ACHN (cell line): ENCODE measurements at places on chromosomes 1 and 21.

DNA sequence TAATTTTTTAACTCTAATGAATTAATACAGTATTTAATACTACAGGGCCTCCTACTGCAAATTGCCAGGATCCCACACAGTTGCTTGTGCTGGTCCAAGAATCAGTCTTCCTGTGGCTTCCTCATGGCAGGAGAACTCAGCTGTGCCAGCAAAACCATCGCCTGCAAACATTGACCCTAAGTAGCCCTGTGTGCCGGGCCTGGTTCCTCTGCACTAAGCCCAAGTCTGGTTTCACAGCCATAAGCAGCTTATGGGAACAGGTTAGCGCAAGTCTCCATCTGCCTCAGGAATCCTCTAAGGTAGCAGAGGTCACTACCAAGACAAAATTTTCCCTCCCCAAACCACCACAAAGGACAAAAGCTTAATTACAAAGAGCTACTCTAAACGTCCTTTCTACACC is 216.6 kb downstream of the PLA2G4A start:
- DNase-seq = no peak

DNA sequence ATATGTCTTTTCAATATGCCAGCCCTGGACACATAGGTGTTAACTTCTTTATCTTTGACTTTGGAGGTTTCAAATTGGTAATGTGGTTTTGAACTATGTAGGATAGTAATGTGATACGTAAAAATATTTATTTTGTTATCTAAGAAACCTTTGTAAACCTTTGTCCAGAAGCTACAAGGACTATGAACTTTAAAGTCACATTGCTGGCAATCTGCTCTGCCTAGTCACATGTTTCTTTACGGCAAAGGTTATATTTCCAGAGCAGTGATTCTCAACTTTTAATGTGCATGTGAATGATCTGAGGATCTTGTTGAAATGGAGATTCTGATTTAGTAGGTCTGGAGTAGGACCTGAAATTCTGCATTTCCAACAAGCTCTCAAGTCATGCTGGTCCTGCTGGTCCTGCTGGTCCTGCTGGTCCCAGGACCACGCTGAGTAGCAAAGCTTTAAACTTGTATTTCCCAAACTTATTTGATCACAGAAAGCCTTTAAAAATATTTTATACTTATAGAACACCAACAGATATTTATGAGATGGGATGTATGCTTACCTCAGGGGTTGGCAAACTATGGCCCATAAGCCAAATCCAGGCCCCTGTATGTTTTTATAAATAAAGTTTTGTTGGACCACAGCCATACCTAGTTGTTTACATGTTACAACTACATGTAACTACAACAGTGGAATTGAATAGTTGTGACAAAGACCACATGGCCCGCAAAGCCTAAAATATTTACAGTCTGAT is 57.9 kb upstream of the QSOX1 start:
- no peak for DNase-seq

DNA sequence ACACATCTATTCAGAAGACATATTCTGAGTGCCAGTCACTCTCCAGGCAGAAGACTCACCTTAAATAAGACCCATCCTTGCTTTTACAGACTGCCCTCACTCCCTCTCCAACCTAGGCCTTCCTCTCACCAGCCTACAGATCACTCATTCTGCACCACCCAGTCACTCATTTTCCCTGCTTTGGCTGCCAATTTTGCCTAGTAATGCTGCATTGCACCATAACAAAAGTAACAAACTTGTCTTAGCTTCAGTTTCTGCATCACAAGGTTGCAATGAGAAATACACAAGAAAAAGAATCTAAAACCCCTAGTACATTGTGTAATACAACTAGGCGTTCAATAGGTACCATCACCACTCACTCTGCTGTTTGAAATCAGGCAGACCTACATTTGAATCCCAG is 292.4 kb downstream of the PLPP3 start:
- no peak for DNase-seq

DNA sequence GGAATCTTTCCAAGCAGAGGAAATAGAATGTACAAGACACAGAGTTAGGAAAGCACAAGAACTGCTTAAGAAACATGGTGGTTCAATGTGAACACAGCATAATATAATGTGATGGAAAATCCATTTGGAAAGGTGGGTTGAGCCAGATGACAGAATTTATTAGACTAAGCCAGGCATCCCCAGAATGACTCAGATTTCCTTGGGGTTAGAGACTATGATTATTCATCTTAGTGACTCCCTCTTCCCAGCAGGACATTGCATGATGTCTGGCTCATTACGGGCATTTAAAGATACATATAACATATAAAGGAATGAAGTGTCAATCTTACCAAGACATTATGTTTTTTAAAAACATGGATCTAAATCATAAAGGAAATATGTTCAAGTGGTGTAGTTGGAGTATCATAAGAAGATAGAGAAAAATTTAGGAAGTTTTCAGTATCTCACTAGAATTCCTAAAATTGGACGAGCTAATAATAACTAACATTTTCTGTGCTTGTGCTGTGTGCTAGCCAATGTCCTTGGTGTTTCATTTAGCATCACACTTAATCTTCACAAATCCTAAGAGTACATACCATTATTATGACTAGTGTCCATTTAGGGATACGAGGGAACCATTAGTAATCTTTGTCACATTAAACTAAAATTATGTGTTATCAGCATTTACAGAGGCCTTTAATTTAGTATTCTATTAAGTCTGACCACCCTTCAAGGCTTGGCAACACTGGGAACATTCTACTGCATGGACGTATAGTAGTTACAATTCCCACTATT is 41.0 kb upstream of the ST6GALNAC5 start:
- peak; percentile 3 for DNase-seq

- no peak for DNase-seq
Measured at GRCh38 chr1:180358649-180359048, 128.6 kb downstream of the LHX4 start.

DNA sequence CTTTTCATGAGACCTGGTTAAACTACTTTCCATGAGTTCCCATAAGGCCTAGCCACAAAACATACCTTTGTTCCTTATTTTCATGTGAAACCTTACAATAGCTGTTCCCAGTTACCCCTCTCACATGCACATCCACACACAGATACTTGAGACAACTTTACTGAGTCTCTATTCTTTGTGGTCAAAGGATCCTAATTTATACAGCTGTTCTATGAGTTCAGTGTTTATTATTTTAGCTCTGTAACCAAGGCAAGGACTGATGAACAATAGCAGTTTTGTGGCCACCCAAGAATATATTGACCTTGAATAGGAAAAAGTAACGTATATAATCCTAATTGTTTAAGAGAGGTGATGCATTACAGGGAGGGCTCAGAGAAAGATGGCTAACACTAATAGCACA is 160.5 kb upstream of the CACYBP start:
- no peak for DNase-seq

- peak; percentile 25 for DNase-seq
Measured at GRCh38 chr1:86741947-86742572, 37.7 kb downstream of the SH3GLB1 start.

DNA sequence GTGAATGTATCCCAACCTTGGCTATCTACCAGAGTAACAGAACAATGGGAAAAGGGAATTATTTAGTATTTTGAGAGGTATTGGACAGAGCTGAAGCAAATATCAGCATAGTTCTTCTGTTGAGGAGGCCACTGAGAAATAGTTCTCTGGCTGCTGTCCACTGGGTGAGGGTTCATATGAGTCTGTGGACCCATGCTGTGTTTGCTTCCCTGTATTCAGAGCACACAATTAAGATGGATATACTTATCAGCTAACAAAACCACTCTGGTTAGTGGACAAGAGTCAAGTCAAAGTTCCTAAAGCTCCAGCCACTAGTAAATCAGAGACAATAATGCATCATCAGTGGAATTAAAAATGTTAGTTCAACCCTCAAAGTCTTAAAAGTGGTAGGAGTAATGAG is 66.1 kb downstream of the RGS18 start:
- DNase-seq = no peak

DNA sequence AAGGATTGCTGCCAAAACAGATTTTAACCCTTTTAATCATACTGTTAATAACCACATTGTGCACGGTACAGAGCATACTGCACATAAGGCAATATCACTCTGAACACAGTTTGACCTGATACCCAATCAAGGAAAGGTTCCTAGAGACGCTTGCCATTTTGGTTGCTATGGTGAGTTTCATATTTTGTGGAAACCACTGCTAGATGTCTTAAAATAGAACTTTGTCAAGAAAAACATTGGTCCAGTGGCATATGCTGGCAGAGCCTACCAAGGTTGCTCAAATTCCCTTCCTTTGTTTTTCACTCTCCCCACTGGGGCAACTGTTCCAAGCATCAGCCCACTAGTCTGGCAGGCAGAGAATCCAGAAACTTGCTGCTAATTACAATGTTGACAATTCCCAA is 114.8 kb upstream of the DPYD start:
- DNase-seq = no peak

- DNase-seq = peak; percentile 57
Measured at GRCh38 chr1:55071477-55071876, 32.1 kb downstream of the PCSK9 start.

DNA sequence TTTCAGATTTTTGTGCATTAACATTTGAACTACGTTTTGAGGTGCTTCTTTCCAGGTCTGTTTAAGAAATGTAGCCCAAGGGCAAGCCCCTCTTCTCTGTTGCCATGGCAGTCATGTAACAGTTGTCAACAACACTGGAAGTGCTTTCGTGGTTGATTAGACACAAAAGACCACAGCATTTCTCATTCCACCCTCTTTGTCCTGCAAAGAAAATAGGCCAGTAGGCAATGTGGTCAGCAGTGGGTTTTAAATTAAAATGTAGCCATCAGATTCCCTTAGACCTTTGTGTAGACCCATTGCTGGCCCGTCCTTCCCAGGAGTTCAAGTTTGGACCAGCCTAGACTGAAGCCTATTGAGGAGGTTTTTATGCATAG is 35.4 kb downstream of the VANGL1 start:
- peak; percentile 26 for DNase-seq

- no peak for DNase-seq
Measured at GRCh38 chr1:63991685-63992084, 211.7 kb upstream of the UBE2U start.

DNA sequence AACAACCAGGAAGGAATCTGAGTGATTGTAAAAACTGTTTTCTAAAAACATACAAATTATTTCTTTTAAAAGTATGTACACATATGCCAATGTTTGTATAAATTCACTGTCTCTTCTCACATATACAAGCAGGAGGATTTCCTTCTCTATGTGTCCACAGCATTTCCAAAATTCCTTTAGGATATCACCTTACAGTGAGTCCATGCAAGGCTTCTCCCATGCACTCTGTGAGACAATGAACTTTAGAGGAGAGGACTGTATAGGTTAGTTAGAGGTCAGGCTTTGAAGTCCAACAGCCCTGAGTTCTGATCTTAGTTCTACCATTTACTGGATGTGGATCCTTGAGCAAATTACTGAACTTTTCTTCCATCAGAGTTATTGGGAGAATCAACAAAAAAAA is 34.1 kb upstream of the USH2A start:
- DNase-seq = no peak

DNA sequence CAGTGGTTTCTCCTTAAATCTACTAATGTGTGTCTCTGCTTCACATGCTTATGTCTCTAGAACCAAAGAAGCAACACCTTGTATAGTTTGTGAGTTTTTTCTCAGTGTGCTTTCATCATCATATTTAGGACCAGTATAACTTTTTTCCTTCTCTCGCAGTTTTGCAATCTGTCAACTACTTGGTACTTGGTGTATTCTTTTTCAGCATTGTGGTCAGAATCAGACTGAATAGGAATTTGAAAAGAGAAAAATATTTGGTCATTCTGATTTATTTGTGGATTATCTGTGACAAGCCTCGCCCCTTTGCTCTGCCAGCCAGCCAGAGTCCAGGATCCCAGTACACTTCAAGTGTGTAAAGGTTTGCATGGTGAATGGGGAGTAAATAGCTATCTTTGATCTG is 122.3 kb downstream of the C1orf21 start:
- DNase-seq = no peak

- DNase-seq = no peak
Measured at GRCh38 chr1:203034422-203035110, 8.3 kb downstream of the PPFIA4 start.

- no peak for DNase-seq
Measured at GRCh38 chr1:241730031-241730430, 78.0 kb downstream of the WDR64 start.

- DNase-seq = no peak
Measured at GRCh38 chr1:89602871-89603404, 30.0 kb upstream of the LRRC8C start.

GRCh38 chr21:45639206-45640000 is 4.1 kb upstream of the PCBP3 start:
- DNase-seq = no peak

DNA sequence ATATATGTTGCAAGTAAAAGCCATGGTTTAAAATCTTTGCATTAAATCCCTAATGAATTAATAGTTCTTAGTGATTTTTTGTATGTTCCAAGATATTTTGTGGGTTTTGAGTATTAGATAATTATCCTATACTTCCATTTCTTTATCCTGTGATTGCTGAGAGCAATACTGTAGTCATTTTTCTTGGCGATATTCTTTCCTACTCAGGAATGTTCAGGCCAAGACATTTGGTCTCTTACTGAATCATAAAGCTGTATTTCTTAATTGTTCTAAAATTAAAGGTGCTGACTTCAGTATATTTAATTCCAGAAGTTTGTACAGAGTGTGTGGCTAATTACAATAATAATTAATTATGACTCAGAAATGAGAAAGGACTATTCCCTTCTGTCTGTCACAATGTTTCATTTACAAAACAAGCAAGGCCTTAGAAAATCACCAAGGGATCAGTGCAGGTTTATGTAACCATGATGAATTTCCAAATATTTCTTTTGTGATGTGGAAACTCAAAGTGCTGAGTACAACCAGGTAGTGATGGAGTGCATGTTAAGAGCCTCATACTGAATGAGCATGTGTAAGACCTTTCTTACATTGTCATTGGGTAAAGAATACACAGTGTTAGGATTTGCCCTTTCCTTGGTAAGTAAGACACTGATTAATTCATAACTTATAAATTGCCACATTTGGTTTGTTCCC is 161.2 kb downstream of the HMCN1 start:
- no peak for DNase-seq

DNA sequence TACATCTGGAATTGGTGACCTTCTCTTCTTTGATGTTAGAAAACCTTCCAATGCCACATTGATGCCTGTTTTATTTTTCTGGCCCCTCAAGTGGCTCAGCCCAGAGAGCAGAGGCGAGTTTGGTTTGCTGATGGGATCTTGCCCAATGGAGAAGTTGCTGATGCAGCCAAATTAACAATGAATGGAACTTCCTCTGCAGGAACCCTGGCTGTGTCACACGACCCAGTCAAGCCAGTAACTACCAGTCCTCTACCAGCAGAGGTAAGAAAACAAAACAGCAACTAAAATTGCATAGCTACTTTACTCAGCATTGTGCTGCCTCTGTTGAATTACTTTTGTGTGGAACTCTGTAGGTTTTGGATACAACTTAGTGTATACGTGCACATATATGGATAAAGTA is 97.6 kb downstream of the CC2D1B start:
- DNase-seq = no peak
